ENCODE measurements at places on chromosomes 1 and 21.

GRCh38 chr1:6360517-6361070 lies 33.0 kb downstream of the ACOT7 start:
- no peak for DNase-seq

DNA sequence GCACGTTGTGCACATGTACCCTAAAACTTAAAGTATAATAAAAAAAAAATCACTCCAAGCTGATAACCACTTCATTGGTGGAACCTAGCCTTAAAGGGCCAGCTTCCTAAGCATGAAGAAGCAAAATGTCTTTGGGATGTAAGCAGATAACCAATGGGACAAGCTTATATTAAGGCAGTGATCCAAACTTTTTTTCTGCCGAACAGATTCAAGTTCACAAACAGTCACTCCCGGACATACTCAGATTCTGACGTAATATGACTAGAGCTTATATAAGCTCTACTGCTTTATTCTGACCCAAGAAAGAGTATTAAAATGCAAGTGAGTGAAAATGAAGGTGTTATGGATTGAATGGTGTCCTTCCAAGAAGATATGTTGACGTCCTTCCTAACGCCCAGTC lies 44.9 kb upstream of the HIVEP3 start:
- no peak for DNase-seq

DNA sequence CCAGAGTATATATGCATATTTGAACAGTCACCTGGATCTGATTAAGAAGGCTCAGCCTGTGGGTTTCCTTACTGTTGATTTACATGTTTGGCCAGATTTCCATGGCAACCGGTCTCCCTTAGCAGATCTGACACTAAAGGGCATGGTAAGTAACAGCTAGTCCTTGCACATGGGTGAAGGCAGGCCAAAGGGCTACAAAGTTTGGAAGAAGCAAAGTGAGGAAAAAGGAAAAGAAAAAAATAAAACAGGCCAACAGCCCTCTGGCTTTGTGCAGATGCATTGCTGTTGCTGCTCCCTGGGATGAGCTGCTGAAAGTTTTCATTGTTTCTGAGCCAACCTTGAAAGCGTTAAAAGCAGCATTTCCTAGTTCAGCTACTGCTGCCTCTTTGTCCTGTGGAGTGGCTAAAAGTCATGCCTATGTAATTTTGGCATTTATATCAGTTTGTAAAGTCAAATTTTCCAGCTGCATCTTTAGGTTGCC lies 176.5 kb upstream of the HOOK1 start:
- DNase-seq = no peak

DNA sequence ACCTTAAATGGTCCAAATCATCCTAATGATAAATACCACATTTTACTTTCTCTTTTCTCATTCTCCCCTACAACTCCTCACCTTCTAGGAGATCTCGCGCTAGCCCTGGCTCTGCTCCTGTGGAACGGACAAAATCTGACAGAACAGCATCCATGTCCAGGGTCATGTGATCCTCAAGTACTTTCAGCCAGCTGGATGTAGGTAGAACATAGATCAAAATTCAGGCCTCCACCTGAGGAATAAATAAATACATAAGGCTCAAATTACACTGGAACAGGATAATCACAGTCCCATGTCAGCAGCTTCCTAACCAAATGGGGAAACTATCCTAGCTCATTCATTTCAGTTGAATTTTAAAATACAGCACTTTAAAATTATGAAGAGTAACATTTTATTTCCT lies 33.2 kb downstream of the OTUD7B start:
- no peak for DNase-seq

DNA sequence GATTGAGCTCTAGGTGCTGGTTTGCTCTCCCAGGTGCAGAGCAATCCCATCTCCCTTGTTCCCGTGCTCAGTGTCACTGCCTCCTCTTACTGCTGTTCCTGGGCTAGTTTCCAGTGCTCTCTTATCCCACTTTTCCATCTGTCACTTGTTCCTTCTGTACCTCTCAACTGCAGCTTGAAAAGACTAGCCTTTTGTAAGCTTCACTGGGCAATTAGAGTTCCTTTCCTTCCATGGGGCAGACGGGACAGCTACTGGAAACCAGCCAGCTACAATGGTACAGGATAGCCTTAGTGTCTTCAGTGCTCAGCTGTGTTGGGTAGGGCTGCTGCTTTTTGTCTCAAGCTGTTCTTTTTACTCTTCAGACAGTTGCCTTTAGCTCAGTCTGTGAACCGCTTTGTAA lies 31.6 kb downstream of the AGT start:
- no peak for DNase-seq

DNA sequence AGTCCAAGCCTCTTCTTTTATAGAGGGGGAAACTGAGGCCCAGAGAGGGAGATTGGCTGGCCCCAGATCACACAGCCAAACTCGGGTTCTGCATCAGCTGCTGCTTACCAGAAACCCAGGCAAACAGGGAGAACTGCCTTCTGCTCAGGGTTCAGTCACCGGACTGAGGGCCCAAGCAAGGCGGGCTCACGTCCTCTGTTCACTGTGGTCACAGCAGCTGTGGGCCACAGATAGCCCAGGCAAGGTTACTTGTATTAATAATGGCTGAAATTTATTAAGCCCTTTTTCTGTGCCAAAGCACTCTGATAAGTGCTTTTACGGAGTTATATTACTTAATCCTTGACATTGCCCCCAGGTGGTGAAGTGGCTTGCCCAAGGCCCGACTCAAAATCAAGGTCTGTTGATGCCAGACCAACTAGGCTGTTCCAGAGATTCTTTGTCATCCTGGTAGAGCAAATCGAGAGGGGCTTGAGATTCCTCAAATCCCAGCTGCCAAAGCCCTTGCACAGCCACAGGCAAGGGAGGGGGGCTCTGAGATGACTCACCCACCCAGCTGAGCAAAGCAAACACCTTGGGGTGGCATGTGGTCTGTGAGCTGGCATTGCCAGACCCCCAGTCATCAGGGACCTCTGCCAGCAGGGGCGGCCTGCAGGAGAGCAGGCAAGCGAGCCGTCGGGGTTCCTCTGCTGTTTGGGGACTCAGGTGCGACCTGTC lies 36.5 kb downstream of the EPHB2 start:
- no peak for DNase-seq
